ENCODE measurements at places on chromosomes 2 and 18.

DNA sequence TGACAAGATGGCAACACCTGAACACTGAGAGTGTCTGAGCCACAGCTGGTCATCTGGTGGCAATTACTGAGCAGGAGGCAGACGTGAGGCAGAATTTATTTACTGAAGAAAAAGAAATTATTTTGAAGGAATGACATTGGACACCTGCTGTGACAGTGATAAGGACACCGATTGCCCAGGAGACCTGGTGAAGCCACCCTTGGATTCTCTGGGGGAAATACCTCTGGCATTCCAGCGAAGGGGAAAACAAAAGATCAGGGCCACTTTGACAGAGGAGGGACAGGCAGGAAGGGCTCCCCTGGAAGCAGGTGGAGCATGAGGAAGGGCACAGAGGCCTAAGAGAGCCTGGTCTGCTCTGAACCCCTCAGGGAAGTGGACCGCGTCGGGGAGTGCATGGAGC lies 85.4 kb upstream of the ALPP start:
- no peak for DNase-seq

- DNase-seq = no peak
These were observed 337.6 kb downstream of the IRS1 start for GRCh38 chr2:226461981-226462380.

- no peak for DNase-seq
These were observed 440.9 kb downstream of the ZNF516 start for GRCh38 chr18:76054156-76054555.

DNA sequence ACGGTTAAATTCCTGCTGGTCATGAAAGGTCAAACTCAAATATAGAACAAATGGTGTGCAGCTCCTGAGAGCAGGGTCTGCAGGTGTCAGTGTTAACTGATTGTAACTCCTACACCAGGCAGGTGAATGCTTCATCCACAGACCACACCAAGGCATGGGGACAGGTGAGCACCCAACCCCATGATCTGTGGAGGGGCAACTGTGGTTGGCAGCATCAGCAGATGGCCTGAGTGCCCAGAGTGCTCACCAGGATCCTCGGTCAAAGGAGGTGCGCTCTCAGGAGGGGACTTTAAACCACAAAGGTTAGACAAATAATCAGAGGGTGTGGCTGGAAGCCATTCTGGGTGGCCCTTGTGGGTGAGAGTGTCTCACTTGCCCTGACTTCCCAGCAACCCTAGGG lies 44.5 kb downstream of the PTGR3 start:
- no peak for DNase-seq

- DNase-seq = no peak
These were observed 49.1 kb downstream of the GREB1L start for GRCh38 chr18:21291106-21291505.

GRCh38 chr18:47260924-47261701 lies 9.7 kb upstream of the SKOR2 start:
- no peak for DNase-seq

DNA sequence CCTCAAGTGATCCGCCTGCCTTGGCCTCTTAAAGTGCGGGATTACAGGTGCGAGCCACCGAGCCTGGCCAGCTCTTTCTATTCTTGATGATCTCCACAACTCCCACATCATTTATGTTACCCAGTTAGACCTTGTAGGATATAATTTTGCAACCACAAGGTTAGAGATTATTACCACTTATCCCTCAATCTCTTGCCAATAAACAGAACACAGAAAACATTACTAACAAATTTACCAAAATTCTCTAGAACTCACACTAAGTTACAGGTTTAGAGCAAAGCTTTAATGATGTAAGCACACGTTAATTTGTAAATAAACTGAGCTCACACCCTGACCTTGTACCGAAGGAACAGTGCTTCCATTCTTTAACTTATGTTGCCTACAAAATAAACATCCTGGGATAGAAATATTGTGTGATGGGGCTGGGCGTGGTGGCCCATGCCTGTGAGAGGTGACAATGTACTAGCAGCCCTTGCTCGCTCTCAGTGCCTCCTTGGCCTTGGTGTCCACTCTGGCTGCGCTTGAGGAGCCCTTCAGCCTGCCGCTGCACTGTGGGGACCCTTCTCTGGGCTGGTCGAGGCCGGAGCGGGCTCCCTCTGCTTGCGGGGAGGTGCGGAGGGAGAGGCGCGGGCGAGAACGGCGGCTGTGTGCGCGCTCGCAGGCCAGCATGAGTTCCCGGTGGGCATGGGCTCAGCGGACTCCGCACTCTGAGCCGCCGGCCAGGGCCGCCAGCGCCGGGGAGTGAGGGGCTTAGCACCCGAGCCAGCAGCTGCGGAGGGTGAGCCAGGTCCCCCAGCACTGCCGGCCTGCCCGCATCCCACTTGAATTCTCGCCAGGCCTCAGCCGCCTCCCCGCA lies 42.1 kb upstream of the ITSN2 start:
- DNase-seq = no peak

GRCh38 chr18:6249788-6250187 lies 164.9 kb downstream of the L3MBTL4 start:
- DNase-seq = no peak

DNA sequence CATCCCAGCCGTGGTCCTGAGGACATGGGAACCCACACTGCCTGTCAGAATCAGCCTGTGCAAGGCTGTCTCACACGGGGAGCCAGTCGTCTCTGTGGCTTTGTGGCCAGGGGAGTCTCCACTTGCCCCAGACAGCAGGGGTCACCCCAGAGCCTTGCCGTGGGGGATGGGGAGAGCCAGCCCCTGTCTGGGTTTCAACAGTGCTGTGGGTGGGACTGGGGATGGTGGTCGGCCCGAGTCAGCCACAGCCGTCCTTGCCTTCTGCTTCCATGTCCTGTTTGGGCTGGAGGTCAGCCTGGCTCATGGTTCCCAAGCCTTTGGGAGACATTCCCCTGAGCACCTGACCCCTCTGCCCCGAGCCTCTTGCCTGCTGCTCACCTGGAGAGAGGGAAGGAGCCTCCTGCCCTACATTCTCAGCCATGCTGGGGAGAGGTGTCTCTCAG lies 19.6 kb downstream of the GPR35 start:
- no peak for DNase-seq

- no peak for DNase-seq
These were observed 148.9 kb upstream of the TNP1 start for GRCh38 chr2:217008794-217009193.

- DNase-seq = no peak
These were observed 47.0 kb downstream of the BMPR2 start for GRCh38 chr2:202423139-202423538.

DNA sequence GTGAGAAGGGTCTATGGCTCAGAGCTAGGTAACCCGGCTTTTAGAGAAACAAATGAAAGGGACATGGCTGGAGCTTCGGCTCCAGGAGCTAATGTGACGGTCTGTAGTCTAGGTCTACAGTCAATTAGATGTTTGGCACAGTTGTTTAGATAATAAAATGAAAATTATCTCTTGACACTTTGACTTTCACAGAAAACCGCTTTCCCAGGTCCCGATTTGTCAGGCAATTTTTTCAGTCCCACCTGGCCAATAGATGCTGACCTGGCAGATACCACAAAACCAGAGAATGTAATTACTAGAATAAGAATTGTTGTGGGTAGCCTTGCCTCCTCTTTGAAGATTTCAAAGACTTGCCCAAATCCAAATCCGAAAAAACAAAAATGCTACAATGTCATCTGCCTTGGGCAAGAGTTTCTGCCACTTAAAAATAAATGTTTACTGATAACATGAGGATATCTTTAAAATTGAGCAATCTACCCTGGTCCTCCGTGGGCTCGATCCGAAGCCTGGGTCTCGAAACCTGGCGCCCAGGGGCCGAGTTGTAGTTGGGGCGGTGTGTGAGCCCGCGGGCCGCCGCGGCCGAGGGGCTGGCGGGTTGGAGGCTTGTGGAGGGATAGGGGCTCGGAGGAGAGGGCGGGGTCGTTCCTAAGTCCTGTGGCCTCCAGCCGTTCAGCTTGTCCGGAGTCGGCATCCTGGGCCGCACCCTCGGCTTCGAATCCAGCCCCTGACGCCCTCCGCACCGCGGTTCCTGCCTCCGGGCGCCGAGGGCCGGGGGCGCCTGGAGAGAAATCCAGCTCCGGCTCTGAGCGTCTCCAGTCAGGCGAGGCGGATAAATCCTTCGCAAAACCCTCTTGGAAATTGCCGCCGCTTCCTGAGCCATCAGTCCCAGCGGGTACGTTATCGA lies 2.3 kb downstream of the EMX1 start:
- peak; percentile 18 for DNase-seq

DNA sequence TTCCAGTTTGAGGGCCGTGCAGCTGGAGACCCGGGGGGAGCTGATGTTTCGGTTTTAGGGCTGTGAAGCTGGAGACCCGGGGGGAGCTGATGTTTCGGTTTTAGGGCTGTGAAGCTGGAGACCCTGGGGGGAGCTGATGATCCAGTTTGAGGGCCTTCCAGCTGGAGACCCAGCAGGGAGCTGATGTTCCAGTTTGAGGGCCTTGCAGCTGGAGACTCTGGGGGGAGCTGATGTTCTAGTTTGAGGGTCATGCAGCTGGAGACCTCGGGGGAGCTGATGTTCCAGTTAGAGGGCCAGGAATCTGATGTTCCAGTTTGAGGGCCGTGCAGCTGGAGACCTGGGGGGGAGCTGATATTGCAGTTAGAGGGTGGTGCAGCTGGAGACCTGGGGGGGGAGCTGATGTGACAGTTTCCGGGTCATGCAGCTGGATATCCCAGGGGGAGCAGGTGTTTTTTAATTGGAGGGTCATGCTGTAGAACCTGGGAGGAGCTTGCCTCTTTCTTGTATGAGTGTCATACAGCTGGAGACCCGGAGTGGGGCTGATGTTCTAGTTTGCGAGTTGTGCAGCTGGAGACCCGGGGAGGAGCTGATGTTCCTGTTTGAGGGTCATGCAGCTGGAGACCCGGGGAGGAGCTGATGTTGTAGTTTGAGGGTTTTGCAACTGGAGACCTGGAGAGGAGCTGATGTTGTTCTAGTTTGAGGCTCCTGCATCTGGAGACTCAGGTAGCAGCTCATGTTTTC lies 153.2 kb downstream of the RTP5 start:
- DNase-seq = no peak

DNA sequence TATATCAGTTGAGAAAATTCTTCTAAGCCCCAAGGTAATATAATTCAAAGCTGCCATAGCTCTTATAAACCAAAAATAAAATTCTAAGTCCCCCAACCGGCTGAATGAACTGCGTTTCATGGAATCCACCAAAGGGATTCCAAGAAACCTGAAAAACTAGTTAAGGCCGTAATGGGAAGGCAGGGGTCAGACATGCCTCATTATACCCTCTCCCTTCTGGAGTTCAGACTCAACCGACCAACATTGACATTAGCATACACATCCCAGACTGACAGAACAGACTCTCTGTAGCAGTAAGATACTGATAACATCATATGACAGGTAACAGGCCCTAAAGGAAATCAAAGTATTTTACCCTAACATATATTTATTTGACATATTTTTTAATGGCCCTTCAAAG lies 31.4 kb upstream of the PHLPP1 start:
- peak; percentile 92 for DNase-seq
